ENCODE measurements at places on chromosomes 11 and 22.

GRCh38 chr22:24189249-24190158, 8.2 kb downstream of the SUSD2 start:
- no peak for DNase-seq

- DNase-seq, result peak; percentile 84
Observed at GRCh38 chr11:65134240-65134951, at the start of gene SYVN1. TSS of gene SYVN1 (minus strand) at chr11:65134519. CDS start at chr11:65133601, 918 bp downstream.

DNA sequence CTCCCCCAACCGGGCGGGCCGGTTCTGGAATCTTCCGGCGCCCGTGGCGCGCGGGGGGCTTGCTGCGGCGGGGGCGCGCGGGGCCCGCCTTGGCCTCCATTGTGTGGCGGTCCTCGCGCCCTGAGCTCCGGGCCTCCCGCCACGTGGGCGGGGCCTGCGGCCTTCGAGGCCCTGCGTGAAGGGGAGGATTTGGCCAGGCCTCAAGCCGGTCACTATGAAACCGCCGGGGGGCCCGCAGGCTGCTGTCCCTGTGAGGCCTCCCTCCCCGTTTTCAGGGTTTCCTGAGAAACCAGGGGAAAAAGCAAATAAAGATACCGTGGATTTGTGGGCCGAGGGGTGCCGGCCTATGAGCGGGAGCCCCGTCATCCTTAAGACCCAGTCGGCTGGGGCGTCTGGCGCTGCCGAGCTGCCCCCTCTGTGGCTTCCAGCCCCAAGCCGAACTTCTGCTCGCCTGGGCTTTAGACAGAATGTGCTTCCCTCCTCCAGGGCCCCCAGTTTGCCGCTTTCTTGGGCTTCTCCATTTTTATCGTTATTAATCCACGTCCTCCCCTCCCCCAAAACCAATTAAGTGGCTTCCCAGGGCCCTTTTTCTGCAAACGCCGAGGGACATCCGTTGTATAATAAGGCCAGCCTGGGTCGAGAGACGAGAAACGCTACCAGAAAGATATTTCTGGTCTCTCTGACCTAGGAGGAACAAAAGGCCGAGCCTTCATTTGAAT, 602 bp downstream of the EWSR1 start:
- no peak for DNase-seq

DNA sequence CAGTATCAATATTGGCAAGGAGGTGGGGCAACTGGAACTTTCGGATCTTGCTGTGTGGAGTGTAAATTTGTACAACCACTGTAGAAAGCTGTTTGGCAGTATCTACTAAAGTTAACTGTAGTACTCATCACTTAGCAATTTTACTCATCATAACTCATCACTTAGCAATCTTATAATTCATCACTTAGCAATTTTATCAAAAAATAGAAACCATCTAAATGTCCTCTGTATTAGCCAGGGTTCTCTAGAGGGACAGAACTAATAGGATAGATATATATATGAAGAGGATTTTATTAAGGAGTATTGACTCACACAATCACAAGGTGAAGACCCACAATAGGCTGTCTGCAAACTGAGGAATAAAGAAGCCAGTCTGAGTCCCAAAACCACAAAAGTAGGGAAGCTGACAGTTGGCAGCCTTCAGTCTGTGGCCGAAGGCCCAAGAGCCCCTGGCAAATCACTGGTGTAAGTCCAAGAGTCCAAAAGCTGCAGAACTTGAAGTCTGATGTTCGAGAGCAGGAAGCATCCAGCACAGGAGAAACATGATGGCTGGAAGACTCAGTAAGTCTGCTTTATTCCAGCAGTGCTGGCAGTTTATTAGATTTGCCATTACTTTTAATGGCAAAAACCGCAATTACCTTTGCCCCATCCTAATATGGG, 92.9 kb upstream of the USP47 start:
- no peak for DNase-seq

DNA sequence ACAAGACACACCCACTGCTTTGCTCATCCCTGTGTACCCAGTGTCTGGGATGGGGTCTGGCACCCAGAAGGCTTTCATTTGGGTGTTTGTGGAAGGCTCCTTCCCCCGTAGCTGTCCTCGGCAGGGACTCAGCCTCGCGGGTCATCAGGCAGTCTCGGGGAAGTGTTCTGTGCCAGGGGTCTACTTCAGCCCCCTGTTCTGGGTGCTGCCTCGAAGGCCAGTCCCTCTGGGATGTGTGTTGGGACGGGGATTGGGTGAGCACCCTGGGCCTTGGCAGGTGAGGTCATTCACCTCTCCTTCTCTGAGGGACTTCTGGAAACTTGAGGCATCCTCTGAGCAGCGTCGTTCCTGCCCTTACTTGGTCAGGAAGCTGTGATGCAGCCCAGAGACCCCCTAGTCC, 65.5 kb downstream of the RPUSD4 start:
- no peak for DNase-seq

DNA sequence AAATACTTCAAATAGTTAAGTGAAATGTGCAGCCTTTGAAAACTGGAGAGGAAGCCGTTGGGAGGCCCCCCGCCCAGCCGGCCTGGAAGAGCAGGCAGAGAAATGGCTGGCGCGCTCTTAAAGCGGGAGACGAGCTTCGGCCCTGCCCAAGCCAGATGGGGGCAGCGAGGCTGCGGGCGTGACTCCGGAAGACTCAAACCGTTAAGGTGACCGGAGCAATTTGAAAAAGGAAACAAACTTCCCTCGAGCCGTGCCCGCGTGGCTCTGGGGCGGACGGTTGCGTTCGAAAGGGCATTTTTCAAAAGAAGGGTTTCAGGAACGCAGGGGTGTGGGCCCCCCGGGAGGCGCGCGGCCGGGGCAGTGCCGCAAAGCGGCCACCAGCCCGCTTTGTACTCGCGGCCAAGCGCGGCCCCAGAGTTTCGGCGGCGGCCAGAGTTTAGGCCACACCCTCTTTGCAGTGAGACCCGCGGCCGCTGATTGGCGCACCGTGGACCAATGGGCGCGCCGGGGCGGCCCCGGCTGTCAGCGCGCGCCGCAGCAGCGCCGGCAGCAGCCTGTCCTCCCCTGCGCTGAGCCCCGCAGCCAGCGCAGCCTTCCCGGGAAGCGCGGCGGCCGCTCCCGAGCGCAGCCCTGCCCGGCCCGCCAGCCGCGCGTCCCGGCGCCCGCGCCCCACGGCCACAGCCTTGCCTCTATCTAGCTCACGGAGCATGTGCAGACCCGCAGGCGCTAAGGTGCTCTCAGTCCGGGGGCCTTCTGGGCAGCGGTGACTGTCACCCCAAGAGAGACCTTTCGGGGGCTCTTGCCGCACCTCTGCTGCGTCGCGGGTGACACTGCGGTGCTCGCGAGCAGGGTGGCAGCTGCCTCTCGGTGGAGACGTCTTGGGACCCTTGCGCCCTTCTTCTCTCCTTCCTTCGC, at the start of gene NAV2:
NAV2 (plus strand) TSS at position 557 of the 915 bp plus-strand sequence. CDS start 859 bp downstream, outside the sequence.
- peak; percentile 41 for DNase-seq

DNA sequence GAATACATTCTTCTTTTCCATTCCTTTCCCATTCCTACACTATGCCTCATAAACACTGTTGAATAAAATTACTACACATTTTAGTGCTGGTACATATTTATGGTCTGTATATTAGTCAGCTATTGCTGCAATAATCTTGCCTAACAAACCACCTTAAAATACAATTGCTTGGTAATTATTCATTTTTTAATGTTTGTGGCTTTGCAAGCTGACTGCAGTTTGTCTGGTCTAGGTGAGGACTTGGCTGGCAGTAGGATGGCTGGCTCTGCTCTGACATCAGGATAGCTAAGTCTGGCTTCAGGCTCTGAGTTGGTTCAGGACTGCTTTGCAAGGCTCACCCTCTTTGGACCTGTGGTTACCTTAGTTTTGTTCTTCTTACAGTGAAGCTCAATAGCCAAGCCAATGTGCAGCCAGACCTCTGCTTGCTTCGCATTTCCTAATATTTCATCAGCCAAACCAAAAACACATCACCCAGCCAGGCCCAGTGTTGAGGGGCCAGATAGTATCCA, 913.4 kb upstream of the RAG2 start:
- DNase-seq, result no peak

- no peak for DNase-seq
Observed at GRCh38 chr22:19178065-19178656, 375 bp downstream of the SLC25A1 start.

DNA sequence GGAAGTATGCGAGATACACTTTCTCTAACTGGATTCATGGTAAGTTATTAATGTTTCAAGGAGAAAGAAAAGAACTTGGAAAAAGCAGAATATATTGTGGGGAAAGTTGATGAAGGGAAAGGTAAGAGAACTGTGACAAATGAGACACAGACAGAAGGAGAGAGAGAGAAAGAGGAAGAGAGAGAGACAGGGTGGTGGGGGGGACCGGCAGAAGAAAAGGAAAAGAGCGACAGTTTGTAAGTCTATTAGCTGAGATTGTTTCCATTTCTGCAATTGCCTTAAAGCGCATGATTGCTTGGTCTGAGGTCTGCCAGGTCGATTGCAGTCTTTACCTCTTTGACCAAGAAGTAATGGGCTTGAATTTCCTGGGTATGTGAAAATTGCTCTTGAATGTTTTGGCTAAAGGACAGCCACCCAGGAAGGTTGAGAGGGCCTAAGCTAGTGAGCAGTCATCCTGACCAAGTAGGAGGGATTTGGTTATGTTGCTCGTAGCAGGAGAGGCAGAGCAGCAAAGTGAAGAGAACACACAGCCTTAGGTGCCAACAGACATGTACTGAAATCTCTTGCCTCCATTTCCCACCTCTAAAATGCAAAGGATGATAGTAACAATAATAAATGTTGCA, 23.6 kb upstream of the TMA7B start:
- DNase-seq, result no peak

GRCh38 chr22:24117942-24118341, 63.3 kb upstream of the SUSD2 start:
- DNase-seq, result no peak

DNA sequence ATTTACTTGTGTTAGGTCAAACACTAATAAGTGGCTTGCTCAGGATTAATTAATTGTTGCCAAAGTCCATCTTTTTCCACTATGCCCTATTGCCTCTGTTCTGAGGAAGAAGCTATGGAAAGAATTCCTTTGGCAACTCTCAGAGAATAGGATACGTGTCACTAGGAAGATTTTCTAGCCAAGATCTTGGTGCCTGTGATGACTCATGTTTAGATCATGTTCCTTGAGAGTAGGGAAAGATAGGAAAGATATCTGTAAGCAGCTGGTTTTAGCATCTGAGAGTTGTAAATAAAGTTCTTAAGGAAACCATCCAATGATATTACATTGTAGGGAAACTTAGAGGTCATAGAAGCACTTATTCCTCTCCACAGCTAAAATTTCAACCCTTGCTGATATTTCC, 15.7 kb downstream of the SLN start:
- DNase-seq, result no peak

- no peak for DNase-seq
Observed at GRCh38 chr11:76636826-76637460, 33.6 kb downstream of the LRRC32 start.

DNA sequence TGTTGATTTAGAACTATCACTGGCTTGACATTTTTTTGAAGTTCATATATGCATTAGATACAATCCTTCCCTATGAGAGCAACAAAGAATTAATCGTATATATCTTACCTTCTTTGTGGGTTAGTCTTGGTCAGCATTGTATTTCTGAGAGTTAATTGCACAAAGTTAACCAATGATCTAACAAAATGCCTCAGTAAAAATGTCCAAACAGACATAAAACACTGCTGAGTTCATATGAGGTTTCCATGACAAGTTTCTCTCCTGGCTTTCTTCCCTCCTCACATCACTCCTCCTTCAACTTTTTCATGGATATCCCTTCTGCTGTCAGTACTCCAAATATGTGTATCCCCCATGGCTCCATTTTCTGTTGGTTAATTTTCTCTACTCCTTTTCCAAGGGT, 9.0 kb downstream of the MAP6 start:
- no peak for DNase-seq

DNA sequence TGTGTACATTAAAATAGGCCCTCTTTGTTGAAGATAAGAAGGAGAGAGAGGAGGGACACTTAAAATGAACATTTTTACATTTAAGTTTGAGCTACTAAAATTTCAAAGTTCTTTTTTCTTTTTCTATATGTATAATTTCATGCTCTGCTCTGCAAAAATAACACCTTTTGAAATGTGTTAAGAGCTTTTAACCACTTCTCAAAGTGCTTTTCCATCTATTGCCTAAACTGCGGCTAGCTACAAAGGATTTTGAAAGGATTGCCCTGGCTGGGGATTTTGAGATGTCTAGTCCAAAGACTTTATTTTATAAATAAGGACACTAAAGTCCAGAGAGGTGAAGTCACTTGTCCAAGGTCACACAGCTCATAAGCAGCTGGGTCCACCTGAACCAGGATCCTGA, 138.5 kb downstream of the CCDC81 start:
- DNase-seq, result no peak

DNA sequence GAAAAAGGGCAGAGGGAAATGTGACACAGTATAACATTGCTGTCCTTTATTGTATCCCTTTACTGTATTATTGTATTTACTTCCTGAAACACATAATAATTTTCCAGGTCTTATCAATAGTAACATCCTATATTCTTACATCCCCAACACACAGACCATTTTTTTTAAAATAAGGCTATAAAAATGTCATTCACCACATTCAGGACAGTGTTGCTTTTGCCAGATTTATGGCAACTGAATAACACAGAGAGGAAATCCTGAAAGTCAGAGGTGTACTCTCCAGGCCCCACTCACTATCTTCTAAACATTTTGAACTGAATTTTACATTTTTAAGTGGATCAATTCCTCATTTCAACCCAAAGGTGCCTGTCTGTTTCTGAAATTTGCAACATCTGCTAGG, 104.8 kb upstream of the MTMR2 start:
- no peak for DNase-seq

GRCh38 chr11:118618115-118618990, 10.9 kb downstream of the PHLDB1 start:
- no peak for DNase-seq

DNA sequence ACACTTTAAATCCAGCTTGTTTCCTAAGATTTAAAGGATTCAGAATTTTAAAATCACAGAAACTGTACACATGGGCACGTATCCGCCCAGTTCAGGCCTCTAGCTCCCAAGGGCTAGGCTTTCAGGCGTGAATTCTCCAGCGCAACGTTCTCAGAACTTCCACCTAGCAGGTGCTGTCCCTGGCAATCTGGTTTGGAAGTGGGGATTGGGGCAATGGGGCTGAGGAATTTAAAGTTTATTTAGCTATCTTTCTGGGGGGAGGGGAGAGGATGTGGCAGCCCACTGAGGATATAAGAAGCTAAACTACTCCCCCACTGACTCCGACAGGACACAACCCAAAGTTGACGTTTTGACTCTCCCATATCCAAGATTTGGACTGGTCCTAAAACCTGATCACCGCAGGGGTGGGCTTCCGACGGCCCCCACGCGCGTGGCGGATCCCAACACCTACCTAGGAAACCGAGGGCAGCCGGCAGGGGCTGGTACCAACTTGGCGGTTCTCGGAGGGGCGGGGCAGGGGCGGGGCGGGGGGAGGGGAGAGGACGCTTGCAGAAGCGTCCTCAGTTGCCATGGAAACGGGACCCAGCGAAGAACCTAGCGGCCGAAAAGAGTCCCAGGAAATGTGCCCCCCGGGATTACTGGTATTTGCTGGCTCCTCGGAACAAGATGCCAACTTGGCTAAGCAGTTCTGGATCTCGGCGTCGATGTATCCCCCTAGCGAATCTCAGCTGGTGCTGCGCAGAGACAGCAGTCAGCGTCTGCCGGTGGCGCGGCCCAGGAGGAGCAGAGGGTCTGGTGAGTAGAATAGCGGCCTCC, at the start of gene HOATZ:
HOATZ (plus strand) TSS at position 563 of the 816 bp plus-strand sequence; CDS start at position 570, 7 bp downstream.
- no peak for DNase-seq

All from stimulated activated CD4-positive, alpha-beta T cell treated with anti-CD3 and anti-CD28 coated beads, TNF-alpha, amount 100 ng/mL, for 1 hour (primary cell).